ENCODE measurements at places on chromosomes 3 and 15.
A peak's percentile ranks its signal among the peaks of the same experiment; 100 is the strongest.

DNA sequence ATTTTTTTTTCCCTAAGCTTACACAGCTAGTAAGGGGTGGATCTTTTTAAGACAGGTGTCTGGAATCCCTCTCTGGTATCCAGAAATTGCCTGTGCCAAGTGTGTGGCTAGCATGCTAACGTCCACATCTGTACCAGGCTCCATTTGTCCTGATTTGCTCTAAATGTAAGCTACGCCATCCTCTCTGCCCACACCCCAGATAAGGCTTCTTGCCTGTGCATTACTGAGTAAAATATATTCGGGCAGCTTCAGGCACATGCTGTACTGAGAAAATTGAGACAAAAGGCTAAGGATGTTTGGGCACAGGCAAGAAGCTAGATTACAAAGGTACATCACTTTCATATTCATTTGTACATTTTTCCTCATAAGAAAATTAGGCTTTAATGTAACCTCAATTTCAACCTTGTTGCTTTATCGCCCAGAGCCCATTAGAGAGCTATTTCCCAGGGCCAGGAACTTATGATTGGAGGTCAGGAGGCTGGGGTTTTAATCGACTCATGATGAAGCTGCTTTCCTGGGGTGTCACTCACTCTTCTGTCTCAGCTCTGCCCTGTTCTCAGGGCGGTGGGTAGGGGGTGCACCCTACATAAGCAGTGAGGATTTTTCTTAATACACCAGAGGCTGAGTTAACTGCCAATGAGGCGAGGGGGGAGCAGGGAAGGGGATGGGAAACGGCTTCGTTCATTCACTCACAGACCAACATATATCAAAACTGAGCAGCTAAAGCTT is 106.3 kb downstream of the RORA start:
- DNase-seq = no peak

DNA sequence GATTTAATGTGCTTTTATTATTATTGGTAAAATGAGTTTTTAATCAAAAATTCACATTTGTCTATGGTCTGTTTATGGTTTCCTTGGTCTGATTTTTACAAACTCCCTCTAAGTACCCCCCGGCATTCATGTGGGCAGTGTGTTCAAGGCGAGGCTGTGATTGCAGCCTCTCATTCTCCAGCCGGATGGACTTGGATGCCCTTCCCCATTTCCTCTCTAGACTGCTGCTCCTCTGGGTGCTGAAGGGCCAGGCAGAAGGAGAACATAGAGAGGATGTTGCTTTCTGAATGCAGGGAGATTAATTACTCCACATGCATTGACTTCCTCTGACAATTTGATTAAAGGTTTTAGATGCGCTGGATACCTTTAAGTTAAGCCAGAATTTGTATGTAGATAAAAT is 3.9 kb upstream of the TMC3 start:
- no peak for DNase-seq

DNA sequence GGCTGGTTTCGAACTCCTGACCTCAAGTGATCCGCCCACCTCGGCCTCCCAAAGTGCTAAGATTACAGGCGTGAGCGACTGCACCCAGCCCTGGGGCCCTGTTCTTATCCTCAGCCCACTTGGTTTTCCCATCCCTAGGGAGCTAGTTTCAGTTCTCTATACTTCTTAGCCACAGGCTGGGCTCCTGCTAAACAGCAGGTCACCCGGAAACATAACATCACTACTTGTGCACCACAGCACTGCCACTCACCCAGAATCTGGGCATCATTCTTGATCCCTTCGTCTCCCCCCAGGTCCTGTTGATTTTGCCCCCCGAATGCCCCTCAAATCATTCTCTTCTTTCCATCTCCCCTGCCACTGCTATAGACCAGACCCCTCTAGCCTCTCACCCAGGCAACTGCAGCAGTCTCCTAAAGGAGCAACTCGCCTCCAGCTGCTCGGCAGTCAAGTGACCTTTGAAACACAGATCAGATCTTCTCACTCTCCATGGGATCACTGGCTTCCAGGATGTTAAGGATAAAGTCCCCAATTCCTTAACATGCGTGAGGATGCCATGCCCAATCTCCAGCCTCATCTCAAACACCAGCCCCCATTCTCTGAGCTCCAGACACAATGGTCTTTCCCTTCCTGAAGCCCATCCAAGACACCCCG is 5.6 kb upstream of the AP3S2 start:
- DNase-seq = no peak

DNA sequence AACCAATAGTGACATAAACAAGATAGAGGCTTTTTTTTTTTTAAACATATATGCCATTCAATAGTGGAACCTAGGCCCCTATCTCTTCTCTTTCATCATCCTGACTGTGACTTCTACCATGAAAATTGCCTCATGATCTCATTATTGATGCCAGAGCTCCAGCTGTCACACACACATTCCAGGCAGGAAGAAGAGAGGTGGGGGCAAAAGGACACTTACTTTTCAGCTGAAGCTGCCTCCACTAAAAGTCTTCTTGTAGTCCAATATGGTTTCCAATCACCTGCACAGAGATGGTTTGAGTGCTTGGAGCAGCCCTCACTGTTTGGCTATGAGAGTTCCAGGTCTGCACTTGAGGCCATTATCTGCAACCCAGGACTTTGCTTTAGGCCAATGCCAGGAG is 45.0 kb downstream of the CLEC3B start:
- no peak for DNase-seq

DNA sequence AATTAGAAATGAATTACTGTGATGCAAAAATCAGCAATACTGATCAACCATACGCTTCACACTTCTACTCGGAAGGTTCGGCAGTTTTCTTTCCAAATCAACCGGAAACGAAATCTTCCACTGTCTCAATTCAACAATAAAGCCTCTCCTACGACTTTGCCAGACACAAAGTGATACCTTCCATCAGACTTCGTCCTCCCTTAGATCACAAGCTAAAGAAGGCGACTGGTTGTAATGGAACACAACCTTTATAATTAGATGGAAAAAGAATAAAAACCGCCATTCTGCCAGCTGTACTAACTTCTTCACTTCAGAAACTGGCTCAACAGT is 618 bp downstream of the PARL start:
- DNase-seq = no peak

GRCh38 chr3:183386651-183387050 is 41.8 kb downstream of the MCF2L2 start:
- no peak for DNase-seq

DNA sequence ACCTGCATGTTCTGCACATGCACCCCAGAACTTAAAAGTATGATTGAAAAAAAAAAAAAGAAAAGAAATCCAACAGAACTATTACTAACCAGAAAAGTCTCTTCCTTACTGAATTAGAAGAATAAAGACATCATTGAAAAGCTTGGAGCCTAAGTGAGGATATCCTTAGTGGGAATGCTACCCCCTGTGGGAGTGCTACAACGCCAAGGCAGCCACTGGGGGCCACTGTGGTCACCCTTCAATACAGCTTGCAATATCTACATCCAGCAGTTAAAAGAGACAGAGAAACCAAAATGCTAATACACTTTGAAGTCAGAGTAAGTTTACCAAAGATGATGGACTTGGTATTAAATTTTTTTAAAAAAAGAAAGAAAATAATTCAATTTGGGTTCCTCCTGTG is 292.0 kb downstream of the PLCL2 start:
- no peak for DNase-seq

DNA sequence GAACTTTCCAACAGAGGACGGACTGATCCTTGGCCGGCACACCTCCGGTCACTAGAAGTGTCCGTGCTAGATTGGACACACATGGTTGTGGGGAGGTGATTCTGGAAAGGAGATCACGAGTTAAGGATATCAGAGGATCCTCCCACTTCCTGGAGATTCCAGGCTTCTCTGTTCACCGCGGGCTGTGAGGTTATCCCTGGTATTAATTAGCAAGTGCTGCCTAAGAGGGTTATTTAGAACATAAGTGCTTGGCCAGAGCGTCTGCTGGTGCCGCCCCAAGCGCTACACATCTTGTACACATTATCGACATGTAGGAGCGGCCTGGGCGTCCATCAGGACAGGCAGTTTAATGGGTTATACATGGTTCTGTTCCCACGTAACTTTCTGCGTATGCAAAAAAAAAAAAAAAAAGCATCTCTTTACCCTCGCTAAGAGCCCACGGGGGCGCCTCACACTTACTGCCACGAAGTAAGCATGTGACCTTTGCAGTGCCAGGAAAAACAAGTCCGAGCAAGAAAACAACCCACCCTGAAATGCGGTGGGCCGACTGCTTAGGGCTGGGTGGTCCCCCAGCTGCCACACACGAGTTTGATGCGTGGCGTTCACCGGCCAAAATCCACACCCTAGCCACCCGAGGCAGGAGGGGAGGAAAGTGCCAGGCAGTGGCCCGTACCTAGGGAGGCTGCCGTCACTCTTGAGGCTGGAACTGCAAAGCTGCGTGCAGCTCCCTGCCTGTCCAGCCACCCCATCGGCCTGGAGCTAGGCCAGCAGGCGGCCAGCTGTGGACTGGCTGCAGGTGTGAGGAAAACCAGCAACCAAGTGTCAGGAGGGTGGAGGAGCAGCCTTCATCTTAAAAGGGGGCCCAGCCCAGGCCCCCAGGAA is 78.0 kb downstream of the CPN2 start:
- peak; percentile 9 for DNase-seq

- peak; percentile 20 for DNase-seq
Measured at GRCh38 chr3:101687142-101687931, 819 bp upstream of the RPL24 start.

DNA sequence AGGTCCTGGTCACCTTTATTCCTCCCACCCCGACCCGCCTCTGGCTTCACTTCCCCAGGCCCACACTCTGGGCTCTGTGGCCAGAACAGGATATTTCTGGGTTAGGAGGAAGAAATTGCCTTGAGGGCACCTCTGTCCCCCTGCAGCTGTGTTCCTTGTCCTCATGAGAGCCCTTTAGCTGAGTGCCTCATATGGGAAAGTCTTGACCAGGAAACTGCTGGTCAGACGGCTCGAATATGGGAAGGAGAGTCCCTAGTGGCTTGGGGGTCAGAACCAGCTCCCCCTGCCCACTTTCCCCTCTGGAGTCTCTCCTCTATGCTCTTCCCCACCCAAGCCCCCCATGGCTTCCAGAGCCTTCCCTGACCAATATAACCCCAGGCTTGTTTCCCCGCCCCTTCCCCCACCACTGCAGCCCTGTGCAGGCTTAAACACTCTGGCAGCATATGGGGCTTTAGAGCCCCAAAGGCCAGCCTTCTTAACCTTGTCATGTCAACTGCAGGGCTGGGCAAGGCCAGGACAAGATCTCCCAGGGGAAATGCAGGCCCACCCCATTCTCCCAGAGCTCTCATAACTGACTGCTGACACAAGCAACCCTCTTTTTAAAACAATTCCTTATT is 36.4 kb downstream of the SEC22C start:
- no peak for DNase-seq

DNA sequence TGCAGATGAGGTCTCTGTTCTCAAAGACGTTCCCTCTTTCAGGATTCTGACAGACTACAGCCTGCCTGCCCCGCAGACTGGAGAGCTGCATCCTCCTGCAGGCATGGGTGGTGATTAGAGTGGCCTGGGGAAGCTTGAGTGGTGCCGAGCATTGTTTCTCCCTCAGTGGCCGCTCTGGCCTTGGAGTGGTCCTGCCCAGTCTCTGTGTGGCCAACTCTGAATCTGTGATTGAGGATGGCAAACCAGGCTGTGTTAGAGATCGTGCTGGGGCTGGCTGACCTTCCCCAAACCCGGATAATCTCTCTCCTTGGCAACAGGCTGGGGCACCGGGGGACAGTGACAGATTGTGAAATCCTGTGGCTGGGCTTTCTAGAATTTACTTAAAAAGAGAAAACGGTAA is 11.0 kb upstream of the ADCY5 start:
- DNase-seq = no peak

DNA sequence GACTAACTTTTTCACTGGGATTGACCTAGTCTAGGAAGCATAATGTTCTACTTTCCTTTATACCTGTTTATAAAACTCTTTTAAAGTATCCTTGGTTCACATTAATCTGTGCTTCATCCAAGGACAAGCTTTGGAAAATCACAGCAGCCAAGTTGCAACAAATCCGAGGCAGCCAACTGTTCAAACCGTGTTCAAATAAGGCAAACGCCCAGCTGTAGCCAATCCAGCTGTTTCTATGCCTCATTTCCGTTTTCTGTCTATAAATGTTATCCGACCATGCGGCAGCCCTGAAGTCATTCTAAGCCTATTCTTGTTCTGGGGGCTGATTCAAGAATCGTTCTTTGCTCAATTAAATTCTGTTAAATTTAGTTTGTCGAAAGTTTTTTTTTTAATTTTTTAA is 78.3 kb downstream of the FMN1 start:
- no peak for DNase-seq

DNA sequence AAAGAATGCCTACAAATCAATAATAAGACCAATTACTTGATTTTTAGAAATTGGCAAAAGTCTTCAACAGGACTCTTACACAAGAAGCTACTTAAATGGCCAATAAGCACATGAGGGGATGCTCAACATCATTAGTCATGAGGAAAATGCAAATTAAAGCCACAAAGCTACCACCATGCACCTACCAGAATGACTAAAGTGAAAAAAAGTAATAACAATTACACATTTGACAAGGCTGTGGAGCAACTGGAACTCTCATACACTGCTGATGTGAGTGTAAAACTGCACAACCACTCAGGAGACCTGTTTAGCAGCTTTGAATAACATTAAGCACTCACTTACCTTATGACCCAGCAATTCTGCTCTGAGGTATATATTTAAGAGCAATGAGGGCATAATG is 68.4 kb downstream of the PPCDC start:
- peak; percentile 52 for DNase-seq

DNA sequence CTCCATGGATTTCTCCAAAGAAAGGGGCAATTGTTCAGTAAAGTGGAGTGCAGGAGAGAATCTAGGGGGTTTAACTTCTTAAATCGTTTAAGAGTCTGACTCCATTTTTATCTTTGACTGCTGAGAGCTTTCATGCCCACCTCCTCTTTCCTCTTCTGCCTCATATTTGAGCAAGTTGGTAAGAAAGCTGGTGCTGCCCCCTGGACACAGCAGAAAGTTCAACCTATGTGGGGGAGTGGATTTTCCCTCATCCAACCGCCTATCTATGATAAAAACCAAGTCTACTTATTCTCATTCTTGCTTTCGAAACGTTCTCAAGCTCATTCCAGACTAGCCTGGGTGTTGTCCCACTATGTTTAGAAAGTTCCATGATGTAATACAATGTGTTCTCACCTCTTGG is 26.0 kb downstream of the HHLA2 start:
- DNase-seq = no peak

- no peak for DNase-seq
Measured at GRCh38 chr3:126880901-126881300, 102.0 kb upstream of the PLXNA1 start.

GRCh38 chr15:39171944-39172368 is 408.9 kb upstream of the THBS1 start:
- DNase-seq = peak; percentile 99

GRCh38 chr15:54374184-54374952 is 396.1 kb downstream of the UNC13C start:
- no peak for DNase-seq

DNA sequence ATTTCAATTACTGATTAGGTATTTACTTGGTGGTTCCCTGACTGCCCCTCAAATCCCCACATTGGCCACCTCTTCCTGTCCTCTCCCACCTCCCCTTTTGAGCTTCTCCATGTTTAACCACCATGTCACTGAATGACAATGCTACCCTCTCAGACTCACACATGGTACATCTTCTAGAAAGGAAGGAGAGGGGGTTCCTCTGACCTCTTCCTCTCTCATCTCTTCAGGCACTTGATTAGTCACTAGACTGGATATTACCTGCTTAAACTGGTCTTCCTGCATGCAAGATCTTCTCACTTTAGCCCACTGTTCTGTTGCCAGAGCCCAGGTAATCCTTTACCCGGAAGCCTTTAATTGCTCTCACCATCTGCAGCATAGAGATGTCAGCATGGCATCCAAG is 64.9 kb downstream of the DIPK2A start:
- peak; percentile 7 for DNase-seq
